Activated CD8-positive, alpha-beta memory T cell treated with anti-CD3 and anti-CD28 coated beads, Interleukin-2, amount 10 ng/mL, durations not matched to agents 7 days and 5 days (primary cell): ENCODE measurements at places on chromosomes 6 and 20. TPM values are rescaled to one million over a fixed set of nuclear protein-coding genes. Genes with fewer than 3 reads are reported as not detected.

DNA sequence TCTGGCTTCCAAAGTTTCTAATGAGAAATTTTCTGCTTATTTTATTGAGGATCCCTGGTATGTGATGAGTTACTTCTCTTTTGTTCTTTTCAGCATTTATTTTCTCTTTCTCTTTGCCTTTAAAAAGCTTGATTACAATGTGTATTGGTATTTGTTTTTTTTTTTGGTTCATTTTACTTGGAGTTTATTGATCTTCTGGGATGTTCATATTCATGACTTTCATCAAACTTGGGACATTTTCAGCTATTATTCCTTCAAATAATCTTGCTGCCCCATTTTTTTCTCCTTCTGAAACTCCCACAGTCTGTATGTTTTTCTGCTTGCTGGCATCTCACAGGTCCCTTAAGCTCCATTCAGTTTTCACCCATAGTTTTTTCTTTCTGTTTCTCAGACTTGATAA lies 102.4 kb downstream of the PRDM13 start:
- no peak overlapping the region for H3K27ac ChIP-seq
- H3K4me1 ChIP-seq, result no peaks in the 10 kb centered on the region
- DNase-seq, result no peak
- H3K4me3 ChIP-seq, result no peak overlapping the region
- peaks cover 1% of the 10 kb centered on the region for H3K36me3 ChIP-seq
- H3K27me3 ChIP-seq, result peaks cover 7% of the 10 kb centered on the region

- DNase-seq, result no peak
- H3K27me3 ChIP-seq, result no peaks in the 10 kb centered on the region
- no peak overlapping the region for H3K4me3 ChIP-seq
- H3K36me3 ChIP-seq, result no peaks in the 10 kb centered on the region
Observed at GRCh38 chr6:113980937-113981554, 10.1 kb upstream of the HDAC2 start.

DNA sequence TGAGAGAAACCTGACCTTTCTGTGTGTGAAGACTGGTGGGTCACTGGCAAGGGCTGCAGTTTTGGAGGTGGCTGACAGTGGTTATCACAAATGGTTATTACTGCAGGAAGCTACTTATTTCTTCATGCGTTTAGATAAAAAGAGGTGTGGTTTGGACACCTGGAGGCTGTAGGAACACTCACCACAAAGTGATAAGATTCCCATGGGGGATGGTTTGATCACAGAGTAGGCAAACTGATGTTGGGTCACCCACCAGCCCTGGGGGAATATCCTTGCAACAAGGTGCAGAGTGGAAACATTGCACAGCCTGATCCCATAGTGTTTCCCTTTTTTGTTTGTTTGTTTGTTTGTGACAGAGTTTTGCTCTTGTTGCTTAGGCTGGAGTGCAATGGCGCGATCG lies 33.9 kb upstream of the RNGTT start:
- H3K4me3 ChIP-seq, result no peak overlapping the region
- no peak for DNase-seq

- peaks cover 6% of the 10 kb centered on the region for H3K36me3 ChIP-seq
- peaks cover 68% of the 10 kb centered on the region for H3K4me1 ChIP-seq
- DNase-seq, result peak; percentile 69
- H3K27ac ChIP-seq, result peak overlapping the region; percentile 96
Observed at GRCh38 chr6:37052027-37052628, 46.7 kb downstream of the FGD2 start.

DNA sequence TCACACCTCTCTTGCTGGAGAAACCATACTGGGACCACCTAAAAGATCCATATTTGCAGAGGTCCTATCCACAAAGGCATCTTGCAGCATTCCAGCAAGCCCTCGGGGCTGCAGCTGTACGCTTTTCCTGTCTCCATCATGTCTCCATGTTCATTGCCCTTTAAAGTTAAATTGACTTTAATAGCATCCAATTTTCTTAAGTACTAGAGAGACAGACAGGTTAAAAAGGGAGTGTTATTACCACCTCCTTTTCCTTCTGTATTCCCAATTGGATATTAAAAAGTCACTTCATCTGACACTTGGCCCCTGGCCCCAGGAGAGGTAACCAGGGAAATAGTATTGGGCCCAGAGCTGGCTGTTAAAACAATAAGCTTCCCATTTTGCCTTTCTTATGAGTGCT lies 178.6 kb downstream of the UNC5CL start:
- DNase-seq, result no peak
- H3K4me1 ChIP-seq, result no peaks in the 10 kb centered on the region
- H3K4me3 ChIP-seq, result no peak overlapping the region
- no peaks in the 10 kb centered on the region for H3K36me3 ChIP-seq
- no peak overlapping the region for H3K27ac ChIP-seq
- peaks cover 11% of the 10 kb centered on the region for H3K27me3 ChIP-seq

DNA sequence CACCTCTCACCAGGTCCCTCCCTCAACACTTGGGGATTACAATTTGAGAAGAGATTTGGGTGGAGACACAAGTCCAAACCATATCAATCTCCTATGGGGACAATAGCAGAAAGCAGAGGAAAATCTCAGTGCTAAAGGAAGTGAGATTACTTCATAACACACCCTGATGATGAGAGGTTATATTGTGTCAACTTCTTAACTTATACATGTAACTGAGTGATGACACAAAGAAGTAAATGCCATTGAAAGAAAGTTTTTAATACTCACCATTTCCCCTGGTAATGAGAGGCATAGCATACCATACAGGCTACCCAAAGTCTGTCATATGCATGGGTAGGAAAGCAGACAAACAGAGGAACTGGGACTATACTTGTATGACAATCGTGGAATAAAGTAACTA lies 137.2 kb downstream of the MMUT start:
- no peak for DNase-seq
- no peaks in the 10 kb centered on the region for H3K4me1 ChIP-seq
- H3K27me3 ChIP-seq, result peaks cover 2% of the 10 kb centered on the region
- H3K4me3 ChIP-seq, result no peak overlapping the region
- no peak overlapping the region for H3K27ac ChIP-seq

DNA sequence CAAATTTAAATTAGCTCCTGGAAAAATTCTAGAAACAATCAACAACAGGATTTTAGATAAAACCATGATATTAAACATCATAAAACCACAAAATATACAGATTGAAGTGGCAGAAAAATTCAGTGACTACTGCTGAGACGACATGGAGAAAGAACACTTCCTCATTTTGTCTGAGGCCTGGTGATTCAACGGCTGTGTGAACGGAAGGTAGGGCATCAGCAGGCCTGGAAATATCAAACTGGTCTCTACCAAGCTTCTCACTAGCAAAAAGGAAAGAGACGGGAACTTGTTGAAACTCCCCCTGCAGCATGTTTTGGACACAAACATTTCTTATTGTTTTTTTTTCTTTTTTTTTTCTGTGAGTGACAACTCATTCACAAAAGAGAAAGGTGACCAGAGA lies 58.0 kb upstream of the AHI1 start:
- H3K4me3 ChIP-seq, result no peak overlapping the region
- peaks cover 28% of the 10 kb centered on the region for H3K27me3 ChIP-seq
- no peak overlapping the region for H3K27ac ChIP-seq
- DNase-seq, result no peak

DNA sequence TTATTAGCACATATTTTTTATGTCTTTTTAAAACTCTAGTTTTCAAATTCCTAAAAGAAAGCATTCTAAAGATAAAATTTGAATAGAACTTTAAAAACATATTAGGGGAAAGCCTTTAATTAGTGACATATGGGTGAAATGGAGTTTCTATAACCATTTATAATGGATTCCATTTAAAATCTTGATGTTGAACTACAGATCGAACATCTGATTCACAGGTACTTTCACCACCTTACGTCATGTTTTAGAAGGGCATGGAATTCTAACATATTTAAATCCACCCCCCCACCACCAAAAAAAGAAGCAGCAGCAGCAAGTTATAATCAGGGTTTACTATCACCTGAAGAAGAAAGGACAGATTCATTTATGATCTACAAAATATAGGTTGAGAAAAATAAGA lies 298.4 kb downstream of the SMOC2 start:
- DNase-seq, result no peak
- H3K4me1 ChIP-seq, result no peaks in the 10 kb centered on the region
- no peaks in the 10 kb centered on the region for H3K27me3 ChIP-seq
- H3K4me3 ChIP-seq, result no peak overlapping the region
- H3K27ac ChIP-seq, result no peak overlapping the region

GRCh38 chr6:402901-403658 lies 11.5 kb downstream of the IRF4 start:
- no peaks in the 10 kb centered on the region for H3K27me3 ChIP-seq
- DNase-seq, result peak; percentile 70
- H3K36me3 ChIP-seq, result peaks cover 93% of the 10 kb centered on the region
- H3K4me1 ChIP-seq, result peaks cover 86% of the 10 kb centered on the region
- H3K27ac ChIP-seq, result peak overlapping the region; percentile 79

Gene LAMA4
- not detected for total RNA-seq

Gene CYP24A1
- not detected for total RNA-seq

Gene CCR6
- total RNA-seq, result 9.1 TPM

Gene DBNDD2
- 6.6 TPM for total RNA-seq

Gene CALHM4
- total RNA-seq, result not detected
